ENCODE measurements at places on chromosomes 3 and 15.

GRCh38 chr3:188400494-188401243 lies 246.7 kb downstream of the LPP start:
- DNase-seq, result no peak

DNA sequence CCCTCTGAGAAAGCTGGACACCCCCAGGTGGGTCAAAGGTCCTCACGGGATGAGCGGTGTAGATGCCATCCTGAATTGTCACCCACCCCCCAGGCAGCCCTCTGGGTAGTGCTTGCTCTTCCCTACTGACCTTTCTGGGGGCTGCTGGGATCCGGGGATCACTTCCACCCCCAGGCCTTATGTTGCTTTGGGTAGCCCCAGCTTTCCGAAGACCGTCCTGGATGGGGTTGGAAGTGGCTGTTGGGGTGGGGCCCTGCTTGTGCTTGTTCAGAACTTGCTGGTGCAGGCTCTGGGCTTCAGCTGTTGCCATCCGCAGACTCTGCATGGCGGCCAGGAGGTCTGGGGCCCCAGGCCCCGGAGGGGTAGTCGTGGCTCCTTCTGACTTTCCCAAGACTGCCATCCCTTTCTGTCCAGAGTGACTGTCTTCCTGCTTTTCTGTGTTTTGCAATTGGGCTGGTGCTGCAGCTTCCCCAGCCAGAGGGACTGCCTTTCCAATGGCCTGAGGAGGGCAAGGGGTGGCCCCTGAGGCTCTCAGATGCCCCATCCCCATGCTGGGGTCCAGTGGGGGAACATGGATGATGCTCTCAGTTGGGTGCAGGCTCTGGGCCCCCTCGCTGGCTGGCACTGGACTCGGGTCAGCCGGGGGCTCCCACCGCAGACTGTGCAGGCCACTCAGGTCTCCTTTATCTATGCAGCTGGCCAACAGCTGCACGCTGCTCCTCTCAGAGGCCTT lies 6.3 kb downstream of the XIRP1 start:
- no peak for DNase-seq

- no peak for DNase-seq
These were observed 40.1 kb downstream of the ACAN start for GRCh38 chr15:88843334-88843733.

DNA sequence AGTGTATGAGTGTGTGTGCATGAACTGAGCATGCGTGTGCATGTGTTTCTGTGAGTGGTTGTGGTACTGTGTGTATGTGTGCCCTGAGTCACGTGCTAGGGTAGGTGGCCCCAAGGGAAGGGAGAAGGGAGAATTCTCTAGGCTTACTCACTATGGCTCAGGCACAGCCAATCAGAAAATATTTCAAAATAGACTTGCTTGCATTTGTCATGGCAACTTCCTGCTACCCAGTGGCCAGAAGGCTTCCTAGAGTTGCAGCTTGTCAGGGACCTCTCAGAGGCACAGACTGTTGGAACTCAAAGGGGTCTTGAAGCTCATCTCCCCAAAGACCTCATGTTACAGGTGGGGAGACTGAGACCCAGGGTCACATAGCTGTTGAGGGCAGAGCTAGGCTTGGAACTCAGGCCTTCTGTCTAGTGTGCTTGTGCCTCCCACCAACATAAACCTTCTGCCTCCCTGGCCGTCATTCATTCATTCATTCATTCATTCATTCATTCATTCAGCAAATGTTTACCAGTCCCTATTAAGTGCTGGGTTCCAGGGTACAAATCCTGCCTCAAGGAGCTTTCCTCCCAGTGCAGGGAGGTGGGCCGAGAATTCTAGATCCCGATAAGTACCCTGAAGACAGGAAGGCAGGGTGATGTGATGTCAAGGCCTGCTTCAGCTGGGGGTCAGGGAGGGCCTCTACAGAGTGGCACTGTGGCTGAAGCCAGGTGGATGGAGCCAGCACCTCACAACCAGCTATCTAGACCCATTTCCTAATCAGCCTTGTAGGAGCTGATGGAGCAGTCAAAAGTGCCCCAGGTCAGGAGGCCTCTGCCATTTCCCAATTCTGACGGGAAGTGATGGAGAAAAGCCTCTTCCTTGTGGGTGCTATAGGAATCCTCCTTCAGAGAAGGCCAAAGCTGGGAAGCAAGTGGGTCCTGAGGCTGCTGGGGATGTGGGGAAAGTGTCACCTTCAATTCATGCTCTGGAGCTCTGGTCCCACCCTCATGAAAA lies 10.9 kb upstream of the RFT1 start:
- no peak for DNase-seq

GRCh38 chr15:72011302-72011942 lies 106.5 kb downstream of the MYO9A start:
- DNase-seq, result no peak

DNA sequence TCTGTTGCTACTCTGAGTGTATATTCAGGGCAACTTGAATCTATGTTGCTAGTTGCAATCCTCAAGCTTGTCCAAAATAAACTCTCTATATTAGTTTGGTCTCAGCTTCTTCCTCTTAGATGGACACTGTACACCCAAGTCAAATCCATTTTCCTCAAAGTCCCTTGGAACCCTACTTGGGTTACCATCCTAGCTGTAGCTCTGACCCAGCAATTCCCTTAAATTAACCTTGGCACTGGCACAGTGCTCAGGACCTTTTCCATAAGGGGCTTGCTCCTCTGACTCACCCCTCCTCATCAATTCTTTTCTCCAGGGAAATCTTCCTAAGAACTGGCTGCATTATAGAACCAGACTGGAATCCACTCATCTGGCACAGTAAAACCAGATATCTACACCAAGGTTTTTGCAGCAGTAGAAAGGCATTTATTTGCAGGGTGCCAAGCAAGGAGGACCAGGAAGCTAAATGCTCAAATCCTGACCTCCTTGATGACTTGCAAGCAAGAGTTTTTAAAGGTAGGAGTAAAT lies 44.9 kb upstream of the B3GALNT1 start:
- no peak for DNase-seq

- no peak for DNase-seq
These were observed 43.1 kb upstream of the FNDC3B start for GRCh38 chr3:171996178-171996817.

DNA sequence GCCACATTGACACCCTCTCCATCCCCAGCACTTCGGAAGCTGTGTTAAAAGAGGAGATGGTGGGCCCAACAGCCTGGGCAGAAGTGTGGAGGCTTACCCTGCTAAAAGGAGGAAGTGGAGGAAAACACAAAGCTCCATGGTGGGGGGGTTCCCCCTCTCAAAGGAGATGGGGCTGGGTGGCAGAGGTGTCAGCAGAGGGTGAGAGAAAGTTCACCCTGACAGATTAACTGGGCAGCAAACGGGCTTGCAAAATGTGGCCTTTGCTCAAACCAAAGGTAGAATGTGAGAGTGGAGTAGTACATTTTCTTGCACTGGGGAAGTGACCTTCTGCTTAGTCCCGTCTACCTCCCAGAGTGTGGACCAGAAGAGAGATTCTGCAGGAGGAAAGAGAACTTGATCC lies 44.7 kb downstream of the MYO1E start:
- DNase-seq, result no peak

DNA sequence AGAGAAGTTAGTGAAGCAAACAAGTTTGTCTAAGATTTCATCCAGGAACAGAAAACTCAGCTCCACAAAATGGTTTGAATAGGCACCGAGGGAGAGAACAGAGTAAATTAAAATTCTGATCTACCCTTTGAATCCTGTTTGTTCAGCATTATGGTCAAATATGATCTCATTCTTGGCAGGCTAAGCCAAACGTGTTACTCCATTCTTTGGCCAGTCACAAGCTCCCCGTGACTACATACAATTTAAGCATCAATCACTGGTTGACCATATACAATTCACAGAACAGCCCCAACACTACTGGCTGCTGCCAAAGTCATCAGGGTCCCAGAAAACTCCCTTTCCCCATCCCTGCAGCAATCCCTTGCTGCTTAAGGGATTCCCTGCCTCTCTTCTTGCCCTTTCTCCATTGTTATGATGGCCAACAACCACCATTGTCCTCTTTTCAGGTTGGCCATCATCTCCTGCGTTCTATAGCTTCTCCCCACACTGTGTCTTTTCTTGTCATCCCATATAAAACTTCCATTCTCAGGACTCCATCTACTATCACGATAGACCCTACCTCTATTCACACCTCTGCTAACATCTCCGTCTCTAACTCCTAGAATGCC lies 46.3 kb downstream of the GOLIM4 start:
- no peak for DNase-seq

GRCh38 chr15:40536501-40536900 lies 28.3 kb downstream of the CCDC32 start:
- no peak for DNase-seq

DNA sequence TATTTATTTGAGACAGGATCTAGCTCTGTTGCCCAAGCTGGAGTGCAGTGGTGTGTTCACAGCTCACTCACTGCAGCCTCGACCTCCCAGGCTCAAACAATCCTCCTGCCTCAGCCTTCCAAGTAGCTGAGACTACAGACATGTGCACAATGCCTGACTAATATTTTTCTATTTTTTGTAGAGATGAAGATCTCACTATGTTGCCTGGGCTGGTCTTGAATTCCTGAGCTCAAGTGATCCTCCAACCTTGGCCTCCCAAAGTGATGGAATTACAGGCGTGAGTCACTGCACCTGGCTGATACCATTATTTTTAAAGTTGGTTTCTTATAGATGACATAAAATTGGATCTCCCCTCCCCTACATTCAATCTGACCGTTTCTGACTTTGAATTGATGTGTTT lies 139.5 kb upstream of the RGMA start:
- no peak for DNase-seq

GRCh38 chr3:123984957-123985356 lies 7.0 kb downstream of the ROPN1 start:
- DNase-seq, result no peak

DNA sequence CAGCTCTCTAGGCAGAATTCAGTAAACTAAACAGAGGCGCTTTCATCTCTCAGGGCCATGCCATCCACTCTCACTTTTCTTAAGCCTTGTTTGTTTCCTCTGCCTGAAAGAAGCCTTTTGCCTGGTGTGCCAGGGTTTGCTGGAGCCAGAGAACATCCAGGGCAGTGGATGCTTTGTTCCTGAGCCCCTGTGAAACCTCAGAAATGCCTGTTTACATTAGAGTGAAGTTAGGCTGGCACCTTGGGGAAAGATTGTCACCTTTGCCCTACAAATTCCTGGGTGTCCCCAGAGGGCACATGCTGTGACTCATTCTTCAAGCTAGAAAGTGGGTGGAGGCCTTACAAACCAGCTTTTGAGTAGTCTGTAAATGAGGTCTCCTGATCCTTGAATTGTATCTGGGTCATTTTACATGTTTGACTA lies 10.7 kb upstream of the TRAK1 start:
- no peak for DNase-seq

- DNase-seq, result no peak
These were observed 223.8 kb upstream of the ARRDC4 start for GRCh38 chr15:97736748-97737147.

DNA sequence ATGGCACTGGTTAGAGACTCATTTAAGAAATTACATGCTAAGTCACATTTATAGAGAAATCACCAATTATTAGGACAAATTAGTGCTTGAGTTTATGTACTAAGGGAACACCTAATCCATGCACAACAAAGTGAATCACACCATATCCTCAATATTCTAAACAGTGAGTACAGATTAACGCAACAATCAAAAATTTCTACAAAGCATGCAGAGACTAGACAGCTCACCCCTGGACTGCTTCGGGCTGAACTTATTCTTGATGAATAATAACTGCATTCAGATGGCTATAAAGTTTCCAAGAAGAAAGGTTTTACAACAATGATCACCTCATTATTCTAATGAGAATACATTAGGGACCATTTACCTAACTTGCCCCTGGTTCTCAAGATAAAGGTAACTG lies 66.5 kb downstream of the LRRFIP2 start:
- DNase-seq, result no peak

DNA sequence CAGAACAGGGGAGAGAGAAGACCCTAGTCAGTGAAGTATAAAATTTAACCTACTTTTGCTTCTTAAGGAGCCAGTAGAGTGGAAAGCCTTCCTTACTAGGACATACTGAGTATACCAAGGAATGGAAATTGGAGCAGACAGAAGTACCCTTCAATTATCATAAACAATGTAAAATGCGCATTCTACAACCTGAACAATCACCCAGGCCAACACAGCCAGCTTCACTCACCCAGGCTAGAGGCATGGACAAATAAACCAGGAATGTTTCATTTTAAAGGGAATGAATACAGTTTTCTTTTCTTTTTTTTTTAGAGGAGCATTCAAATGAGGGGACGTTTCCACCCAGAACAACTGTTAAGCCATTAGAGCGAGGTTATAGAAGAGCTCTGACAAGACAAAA lies 41.9 kb upstream of the PLXND1 start:
- DNase-seq, result no peak

DNA sequence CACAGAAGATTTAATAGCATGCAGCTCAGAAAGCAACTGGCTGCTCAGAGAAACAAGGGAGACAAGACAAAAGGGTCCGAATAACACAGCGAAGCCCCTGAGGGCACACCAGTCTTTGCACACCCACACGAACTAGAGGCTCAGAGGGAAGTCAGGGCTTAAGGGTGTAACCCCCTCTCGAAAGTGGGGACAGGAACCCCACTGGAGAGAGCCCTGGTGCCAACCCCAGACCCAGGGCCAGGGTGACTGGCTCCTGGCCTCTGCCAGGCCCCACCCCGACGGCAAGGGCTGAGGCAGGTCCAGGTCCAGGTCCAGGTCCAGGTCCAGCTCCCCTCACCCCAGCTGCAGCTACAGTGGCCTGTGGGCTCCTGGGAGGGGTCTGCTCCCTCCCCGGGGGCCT lies 10.5 kb upstream of the PRR23E start:
- DNase-seq, result no peak

DNA sequence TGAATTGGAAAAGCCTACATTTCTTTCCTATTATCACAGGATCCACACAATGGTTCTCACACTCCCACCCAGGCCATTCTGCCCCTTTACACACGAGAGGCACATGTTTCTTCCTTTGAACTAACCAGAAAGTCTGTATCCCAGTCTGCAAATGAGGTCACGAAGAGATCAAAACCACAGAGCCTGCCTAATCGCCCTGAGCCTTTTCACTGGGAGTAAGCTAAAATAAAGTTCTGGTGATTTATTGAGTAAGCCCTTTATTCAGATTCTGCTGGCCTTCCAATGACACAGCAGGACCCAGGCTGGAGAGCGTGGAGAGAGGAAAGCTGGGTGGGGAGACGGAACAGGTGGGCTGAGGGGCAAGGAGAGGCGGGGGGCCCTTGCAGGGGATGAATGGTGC lies 78.7 kb downstream of the ATP1B3 start:
- no peak for DNase-seq

DNA sequence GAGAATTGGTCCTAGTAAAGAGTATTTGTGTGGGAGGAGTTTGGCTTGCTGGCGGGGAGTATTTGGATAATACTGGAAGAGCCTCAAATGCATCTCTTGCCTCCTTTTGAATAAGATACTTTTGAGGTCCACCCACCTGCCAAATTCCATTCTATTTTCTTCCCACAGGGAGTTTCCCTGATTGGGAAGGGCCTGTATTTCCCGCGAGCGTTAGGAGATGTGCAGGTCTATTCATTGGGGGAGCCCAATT lies 406 bp upstream of the RASA2 start:
- DNase-seq, result no peak

DNA sequence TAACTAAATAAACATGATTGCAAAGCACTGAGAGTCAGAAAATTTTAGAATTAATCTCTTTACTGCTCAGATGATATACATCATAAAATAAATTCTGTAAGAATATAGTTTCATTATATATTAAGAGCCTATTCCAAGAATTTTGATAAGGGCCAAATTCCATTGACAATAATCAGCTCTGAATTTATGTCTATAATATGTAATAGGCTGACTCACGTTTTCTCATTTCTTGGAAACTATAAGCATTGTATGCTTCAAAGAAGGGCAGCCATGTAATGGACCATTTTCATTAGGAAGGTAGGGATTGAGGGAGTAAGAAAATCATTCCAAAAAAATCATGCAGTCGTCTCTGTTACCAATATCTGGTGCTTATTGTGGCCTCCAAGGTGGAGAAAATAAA lies 315.9 kb downstream of the ZIC4 start:
- no peak for DNase-seq
